ENCODE measurements at places on chromosomes 6 and 20.
A peak's percentile ranks its signal among the peaks of the same experiment; 100 is the strongest.

GRCh38 chr20:41181567-41181966 lies 44.2 kb downstream of the PLCG1 start:
- no peak for DNase-seq

DNA sequence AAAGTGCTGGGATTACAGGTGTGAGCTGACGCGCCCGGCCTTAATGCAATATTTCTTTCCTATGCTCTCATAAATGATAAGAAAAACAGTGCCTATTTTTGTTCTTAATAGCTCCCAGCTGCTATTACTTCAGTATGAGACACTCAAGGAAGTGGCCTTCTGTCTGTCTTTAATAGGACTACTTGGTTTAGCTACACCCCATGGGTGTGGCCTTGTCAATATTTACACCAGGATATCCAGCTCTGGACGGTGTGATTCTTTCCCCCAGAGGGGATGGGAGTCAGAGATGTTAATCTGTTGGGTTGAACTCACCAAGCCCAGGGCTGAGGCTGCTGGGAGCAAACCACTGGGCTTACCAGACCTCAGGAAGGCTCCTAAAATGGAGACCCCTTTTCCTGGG lies 134.2 kb downstream of the CEP57L1 start:
- DNase-seq = no peak

- DNase-seq = no peak
Measured at GRCh38 chr6:157537556-157537955, 156.6 kb downstream of the ZDHHC14 start.

- no peak for DNase-seq
Measured at GRCh38 chr6:54864272-54864671, 17.7 kb downstream of the FAM83B start.

- DNase-seq = peak; percentile 27
Measured at GRCh38 chr20:53872561-53873229, 197.7 kb downstream of the BCAS1 start.

DNA sequence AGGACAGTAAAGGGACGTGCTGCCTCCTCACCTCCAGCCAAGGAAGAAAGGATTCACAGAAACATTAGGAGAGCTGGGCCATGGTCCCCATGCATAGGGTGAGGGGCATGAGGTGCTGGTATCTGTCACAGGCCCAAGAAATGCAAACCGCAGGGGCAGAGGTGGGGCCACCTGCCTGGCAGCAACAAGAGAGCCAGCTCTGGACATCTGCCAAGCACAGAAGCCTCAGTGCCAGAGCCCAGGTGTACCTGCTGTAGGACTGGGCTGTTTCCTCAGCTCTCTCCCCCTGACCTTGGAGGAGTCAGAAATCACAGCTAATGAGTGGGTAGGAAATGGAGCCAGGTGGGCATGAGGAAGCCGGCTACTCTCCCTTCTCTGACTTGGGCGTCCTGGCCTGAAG lies 45.3 kb downstream of the SLC2A12 start:
- DNase-seq = no peak

DNA sequence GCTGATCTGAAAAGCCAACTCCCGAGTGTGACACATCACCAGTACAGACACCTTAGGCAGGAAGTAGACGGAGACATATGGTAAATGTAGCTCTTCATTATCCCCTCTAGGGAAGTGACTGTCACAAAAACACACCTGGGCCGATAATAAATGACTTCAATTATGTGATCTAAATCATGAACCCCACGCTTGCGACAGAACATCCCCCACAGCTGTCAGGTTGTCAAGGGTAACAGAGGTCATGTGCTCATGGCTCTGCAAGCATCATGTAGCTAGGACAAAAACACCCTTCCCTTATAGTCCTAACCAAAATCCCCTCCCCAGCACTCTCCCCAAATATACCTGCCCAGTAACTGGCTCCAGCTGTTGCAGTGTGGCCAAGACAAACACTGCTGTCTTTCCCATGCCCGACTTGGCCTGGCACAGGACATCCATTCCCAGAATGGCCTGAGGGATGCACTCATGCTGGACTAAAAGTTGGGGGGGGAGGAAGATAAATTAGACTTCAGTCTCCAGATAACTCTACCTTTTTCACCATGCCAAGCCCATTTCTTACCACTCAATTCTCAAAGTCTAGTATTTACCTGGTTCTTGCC lies 2.9 kb downstream of the DDX39B start:
- no peak for DNase-seq

DNA sequence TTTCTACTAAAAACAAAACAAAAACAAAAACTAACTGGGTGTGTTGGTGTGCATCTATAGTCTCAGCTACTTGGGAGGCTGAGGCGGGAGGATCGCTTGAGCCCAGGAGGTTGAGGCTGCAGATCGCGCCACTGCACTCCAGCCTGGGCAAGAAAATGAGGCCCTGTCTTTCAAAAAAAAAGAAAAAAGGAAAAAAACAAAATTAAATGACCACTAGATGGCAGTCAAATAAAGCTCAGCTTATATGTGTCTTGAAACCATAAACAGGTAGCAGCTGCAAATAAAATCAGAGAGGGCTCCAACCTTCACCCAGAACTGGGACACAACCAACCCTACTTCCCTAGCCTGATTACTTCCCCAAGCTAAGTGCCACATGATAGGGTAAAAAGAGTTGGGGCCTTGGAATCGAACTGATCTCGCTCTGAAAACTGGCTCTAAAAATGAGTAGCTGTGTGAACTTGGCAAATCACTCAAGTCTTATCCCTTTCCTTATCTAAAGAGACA lies 67.1 kb upstream of the ADGRF4 start:
- DNase-seq = no peak

DNA sequence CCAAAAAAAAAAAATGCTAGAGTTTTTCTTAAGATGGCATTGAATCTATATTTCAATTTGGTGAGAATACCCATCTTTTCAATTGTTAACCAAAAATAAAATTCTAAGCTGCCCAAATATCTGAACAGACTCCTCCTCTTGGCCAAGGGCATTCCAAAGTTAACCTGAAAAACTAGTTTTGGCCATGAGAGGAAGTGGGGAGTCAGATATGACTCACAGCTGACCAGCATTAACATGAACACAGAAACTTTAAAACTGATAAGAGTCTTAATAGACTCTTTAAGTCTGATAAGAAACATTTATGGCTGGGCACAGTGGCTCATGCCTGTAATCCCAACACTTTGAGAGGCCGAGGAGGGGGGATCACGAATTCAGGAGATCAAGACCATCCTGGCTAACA lies 171.3 kb downstream of the FAXC start:
- no peak for DNase-seq

DNA sequence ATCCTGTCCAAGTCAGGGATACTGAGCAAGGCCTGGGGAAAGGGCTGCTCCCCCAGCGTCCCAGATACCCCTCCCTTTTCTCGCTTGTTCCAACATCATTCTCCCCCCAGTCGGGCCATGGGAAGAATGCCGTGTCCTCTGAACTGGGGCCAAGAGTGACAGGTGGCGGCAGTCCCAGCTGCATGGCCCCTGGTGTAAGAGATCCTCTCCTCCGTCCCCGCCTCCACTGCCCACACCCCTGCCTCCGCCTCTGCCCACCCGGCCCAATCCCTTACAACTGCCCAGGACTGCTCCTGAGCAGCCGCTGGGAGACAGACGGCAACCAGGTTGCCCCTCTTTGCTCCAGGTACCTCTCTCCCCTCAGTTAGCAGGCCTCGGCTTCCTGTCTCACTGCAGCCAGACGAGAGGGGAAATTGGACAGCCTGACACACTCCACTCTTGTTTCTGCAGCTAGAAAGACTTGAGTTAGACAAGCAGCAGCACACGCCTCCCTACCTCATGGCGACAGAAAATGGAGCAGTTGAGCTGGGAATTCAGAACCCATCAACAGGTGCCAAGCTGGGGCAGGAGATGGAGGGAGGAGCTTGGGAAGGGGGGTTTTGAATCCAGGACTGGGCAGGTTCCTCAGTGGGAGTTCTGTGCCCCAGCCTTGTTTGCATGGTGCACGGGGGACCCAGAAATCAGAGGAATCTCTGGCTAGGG lies at the start of gene MYLK2:
Gene MYLK2 (plus strand): TSS at position 274 of the 702 bp plus-strand sequence. CDS start 225 bp downstream, at position 499.
- DNase-seq = no peak

DNA sequence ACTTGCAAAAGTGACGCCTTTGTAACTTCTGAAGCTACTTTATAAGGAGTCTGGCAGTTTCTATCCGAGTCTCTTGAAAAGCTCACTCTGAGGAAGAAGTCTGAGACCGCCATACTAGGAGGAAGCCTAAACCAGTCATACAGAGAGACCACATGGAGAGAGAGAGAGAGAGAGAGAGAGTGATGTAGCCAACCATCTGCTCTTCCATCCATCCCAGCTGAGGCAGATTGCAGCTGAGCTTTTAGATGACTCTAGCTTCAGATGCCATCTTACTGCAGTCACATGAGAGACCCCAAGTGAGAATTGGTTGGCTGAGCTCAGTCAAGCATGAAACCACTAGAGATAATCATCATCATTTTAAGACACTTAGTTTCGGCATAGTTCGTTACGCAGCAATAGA lies 15.0 kb upstream of the DTNBP1 start:
- DNase-seq = no peak

GRCh38 chr6:111750153-111750552 lies 123.1 kb downstream of the FYN start:
- no peak for DNase-seq

GRCh38 chr20:10611357-10611756 lies 62.4 kb downstream of the JAG1 start:
- DNase-seq = peak; percentile 6

DNA sequence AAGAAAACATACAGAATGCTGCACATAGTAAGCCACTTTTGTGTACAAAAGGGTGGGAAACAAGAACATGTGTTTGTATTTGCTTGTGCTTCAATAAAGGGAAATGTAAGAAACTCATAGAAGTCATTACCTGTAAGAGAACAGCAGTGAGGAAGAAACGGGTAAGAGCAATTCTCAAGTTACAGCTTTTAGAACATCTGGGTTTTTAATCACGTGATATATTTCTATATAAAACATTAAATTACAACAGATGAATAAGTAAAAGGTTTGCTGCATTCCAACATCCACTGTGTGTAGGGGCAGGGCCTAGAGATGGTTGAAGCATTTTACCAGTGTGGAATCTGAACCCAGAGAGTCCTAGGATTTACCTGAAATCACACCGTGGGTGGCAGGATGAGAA lies 36.6 kb upstream of the FAM50B start:
- DNase-seq = no peak

GRCh38 chr6:81890846-81891245 lies 138.4 kb upstream of the TENT5A start:
- no peak for DNase-seq

- DNase-seq = no peak
Measured at GRCh38 chr6:7142918-7143475, 35.2 kb downstream of the RREB1 start.

DNA sequence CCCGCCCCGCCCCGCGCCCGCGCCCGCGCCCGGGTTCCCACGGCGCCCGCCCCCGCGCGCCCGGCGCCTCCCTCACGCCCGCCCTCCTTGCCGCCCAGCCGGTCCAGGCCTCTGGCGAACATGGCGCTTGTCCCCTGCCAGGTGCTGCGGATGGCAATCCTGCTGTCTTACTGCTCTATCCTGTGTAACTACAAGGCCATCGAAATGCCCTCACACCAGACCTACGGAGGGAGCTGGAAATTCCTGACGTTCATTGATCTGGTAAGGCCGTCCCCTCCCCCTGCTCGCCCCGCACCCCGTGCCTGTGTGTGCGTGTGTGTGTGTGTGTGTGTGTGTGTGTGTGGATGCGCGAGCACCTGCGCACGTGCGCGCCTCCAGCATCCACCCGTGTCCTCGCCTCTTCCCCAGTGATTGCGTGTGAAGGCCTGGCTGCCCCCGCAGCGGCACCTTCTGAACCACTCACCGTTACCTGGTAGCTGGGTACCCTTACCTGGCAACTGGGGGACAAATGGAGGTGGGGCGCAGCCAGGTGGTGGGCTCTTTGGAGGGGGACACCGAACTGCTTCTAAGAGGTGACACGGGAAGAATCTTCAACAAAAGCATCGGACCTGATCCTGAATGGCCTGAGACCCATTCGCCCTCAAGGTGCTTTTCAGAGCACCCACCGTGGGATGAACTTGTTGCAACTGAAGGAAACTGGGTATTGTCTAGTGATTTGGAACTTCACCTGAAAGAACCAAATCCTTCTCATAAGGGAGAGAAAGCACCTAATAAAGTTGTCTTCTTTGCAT lies at the start of gene AIG1:
Gene AIG1 (plus strand): TSS at position 84 of the 791 bp plus-strand sequence. CDS start 37 bp downstream, at position 121.
- DNase-seq = peak; percentile 59

- DNase-seq = no peak
Measured at GRCh38 chr6:137938770-137939379, 71.8 kb downstream of the TNFAIP3 start.

- no peak for DNase-seq
Measured at GRCh38 chr6:37871616-37872372, 52.3 kb downstream of the ZFAND3 start.

GRCh38 chr20:63345328-63346100 lies 15.6 kb downstream of the CHRNA4 start:
- DNase-seq = no peak

DNA sequence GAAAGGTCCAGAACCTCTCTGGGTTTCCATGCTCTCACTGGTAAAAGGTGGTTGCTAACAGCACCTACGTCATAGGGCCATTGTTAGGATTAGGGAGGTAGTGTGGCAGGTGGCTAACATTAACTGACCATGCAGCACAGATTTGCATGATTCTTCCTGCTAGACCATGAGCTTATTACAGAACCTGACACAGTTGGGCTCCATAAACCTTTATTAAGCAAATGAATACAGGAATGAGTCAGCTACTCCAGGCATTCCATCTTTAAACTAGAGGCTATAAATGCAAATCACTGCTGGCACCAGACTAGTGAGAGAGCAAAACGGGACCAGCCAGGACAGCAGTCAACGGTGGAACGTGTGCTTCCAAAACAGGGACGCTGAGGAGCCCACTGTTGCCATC lies 440.1 kb downstream of the PTPRT start:
- no peak for DNase-seq

- DNase-seq = no peak
Measured at GRCh38 chr6:86535100-86535499, 402.2 kb upstream of the HTR1E start.

GRCh38 chr6:30895343-30895742 lies 11.0 kb downstream of the DDR1 start:
- no peak for DNase-seq

- DNase-seq = no peak
Measured at GRCh38 chr20:17966432-17967310, 1.9 kb downstream of the SNX5 start.

- no peak for DNase-seq
Measured at GRCh38 chr6:92196325-92196724, 1223.0 kb downstream of the EPHA7 start.

DNA sequence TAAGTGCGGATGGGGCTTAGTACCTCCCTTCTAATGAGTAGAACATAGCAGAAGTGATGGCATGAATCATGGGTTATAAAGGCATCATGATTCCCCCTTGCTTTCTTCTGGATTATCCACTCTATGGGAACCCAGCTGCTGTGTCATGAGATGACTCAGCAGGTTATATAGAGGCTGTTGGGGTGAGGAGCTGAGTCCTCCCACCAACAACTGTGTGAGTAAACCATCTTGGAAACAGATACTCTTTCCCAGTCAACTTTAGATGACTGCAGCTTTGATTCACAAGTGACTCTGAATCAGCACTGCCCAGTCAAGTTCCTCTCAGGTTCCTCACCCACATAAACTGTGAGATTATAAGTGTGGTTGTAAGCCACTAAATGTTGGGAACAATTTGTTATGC lies 46.3 kb downstream of the FAM83B start:
- DNase-seq = no peak

GRCh38 chr6:88349511-88349910 lies 183.4 kb upstream of the CNR1 start:
- no peak for DNase-seq
